ENCODE measurements at places on chromosomes 13 and 19.

DNA sequence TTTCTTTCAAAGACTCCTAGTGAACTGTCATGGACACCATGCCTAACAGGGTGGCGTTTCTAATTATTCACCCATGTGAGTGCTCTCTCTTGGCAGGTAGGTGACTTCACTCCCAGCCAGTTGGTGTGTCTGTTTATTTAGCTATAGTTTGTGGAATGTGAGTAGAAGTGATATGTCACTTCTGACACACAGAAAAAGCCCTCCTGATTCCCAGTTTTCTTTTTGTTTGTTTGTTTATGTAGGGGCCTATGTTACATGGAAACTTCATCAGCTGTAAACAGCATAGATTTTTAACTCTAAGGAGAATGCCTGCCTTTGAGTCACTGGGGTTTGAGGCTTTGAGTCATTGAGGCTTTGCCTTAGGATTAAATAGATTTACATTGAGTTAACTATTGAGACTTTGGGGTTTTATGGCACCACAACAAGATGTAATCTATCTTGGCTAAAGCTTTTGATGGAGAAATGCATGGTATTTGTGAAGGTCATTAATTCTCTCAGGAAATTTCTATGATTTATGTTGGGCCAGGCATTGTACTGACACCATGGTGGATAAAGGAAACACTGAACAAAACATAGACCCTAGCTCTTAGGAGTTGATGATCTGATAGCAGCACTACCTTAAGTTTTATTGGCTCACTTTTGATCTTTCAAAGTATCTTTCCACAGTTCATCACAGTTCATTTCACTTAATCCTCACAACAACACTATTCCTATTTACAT is 45.3 kb downstream of the UFM1 start:
- DNase-seq = no peak

DNA sequence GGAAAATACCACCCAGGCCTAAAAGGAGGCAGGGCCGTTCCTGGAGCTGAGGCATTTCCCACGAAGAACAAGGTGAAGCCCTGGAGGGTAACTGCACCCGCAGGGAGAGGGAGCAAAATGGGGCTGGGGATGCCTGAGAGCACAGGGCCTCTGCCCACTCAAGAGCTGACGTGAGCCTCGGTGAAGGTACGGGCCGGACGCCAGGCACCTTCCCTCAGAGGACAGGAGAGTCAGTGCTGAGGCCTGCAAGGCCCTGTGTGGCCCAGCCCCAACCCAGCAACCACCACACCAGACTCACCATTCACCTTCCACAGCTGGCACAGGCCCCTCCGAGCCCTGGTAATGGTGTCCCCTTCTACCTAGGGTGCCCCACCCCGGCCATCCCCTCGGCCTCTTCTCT is 36.3 kb downstream of the DNMT1 start:
- no peak for DNase-seq

DNA sequence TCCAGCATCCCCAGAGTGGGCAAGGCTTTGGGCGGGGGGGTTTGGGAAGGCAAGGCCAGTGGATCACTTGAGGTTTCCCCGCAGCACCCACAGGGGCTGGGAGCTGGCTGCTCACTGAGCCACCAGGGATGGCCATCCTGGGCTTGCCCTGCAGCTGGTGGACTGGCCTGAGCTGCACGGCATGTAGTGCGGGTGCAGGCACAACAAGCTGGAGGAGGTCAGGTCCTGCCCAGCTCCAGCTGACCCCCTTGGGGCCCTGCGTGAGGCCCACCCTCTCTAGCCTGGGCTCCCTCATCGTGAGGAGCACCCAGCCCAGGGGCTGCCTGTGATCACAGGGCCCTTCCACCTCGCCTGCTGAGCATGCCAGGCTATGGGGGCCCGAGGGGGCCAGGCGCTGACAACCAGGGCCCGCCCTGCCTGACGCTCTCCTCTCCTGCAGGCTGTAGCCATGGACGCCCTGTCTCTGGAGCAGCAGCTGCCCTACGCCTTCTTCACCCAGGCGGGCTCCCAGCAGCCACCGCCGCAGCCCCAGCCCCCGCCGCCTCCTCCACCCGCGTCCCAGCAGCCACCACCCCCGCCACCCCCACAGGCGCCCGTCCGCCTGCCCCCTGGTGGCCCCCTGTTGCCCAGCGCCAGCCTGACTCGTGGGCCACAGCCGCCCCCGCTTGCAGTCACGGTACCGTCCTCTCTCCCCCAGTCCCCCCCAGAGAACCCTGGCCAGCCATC is 22.9 kb downstream of the COMP start:
- no peak for DNase-seq

GRCh38 chr13:59112221-59112718 is 1051.5 kb downstream of the DIAPH3 start:
- no peak for DNase-seq

DNA sequence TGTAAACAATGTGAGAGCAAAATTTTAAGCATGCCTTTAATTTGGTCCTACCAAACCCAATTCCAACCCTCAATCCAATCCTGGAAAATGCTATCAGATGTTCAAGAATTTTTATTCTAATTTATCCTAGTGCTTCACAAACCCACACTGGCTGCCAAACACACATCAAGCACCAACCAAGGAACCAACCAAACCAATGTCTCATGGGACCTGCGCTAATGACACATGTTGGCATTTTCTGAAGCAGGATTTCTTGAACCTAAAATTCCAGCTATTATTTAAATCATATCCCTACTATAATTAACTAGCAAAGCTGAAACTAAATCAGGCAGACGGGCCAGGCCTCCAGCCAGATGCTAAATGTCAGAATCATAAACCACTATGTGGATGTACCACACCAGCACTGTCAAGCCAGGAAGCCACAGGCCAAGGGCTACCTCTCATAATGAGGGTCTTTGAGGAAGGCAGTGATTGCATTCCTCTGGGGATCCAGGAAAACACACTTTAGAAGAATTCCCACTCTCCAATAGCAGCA is 5.8 kb downstream of the LATS2 start:
- no peak for DNase-seq

GRCh38 chr13:112838842-112839117 is 130.2 kb upstream of the MCF2L start:
- no peak for DNase-seq

DNA sequence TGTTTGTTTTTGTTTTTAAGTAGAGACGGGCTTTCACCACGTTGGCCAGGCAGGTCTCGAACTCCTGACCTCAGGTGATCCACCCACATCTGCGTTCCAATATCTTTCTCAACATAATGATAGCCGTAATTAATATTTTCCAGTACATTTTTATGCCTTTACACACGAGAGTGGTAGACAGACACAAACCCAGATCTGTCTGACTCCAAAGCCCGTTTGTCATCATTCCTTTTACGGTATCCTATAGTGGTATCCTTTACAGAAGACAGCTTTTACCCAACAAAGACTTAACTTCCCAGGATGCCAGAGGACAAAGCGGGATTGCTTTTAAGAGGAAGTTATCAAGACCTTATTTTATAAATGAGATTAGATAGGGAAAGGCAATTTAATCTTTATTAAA is 59.8 kb downstream of the IPO5 start:
- DNase-seq = no peak

- no peak for DNase-seq
These were observed 150.2 kb downstream of the LHFPL6 start for GRCh38 chr13:39452834-39453233.

DNA sequence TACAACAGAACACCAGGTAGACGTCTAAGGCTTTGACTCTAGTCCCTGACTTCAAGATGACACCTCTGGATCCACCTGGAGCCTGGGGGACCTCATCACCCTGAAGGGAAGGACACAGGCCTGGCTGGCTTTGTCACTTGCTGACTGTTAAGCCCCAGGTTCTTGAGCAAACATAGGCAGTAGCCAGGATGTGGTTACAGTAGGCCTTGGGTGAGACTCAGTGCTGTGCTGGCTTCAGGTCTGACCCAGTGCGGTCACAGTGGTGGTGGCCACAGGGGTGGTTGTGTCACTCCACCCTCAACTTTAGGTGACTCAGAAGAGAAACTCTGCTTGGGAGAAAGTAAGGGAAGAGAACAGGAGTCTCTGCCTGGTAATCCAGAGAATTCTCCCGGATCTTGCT is 497.8 kb downstream of the UQCRFS1 start:
- no peak for DNase-seq

GRCh38 chr19:50932018-50932689 is 20.7 kb downstream of the KLK5 start:
- DNase-seq = no peak

DNA sequence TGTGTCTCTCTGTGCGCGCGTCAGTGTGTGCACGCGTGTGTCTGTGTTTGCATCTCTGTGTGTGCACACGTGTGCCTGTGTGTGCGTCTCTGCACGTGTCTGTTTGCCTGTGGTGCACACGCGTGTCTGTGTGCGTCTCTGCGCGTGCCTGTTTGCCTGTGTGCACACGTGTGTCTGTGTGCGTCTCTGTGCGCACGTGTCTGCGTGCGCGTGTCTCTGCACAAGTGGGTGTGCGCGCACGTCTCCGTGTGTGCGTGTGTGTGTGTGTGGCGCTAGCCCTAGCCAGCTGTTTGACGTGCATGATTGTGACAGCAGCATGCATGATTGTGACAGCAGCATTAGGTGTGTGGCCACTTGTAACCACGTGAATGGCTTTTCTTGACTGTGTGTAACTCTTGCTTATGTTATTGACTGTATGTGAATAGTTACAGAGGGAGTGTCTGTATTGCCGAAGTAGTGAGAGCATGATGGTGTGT is 31.1 kb downstream of the ZNF146 start:
- DNase-seq = peak; percentile 7

GRCh38 chr19:45889210-45889885 is 3.4 kb upstream of the IRF2BP1 start:
- no peak for DNase-seq

- DNase-seq = no peak
These were observed 58.1 kb upstream of the KLF2 start for GRCh38 chr19:16266586-16266942.

DNA sequence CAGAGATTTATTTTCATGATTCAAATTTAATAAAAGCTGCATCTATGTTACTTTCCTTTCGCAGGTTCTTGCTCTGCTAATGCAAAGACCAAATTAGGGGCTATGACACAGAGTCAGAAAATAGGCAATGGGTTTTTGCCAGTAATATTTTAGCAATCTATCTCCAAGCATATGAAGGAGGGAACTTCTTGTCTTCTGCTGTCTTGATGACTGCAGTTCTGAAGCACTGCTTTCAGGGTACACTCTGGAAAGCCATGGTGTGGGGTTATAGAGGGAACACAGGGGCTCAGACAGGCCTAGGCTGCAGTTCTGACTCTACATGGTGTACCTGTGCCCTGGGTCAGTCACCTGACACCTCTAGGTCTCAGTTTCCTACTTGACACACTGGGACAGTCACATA is 263.4 kb downstream of the DNAJC15 start:
- DNase-seq = no peak

DNA sequence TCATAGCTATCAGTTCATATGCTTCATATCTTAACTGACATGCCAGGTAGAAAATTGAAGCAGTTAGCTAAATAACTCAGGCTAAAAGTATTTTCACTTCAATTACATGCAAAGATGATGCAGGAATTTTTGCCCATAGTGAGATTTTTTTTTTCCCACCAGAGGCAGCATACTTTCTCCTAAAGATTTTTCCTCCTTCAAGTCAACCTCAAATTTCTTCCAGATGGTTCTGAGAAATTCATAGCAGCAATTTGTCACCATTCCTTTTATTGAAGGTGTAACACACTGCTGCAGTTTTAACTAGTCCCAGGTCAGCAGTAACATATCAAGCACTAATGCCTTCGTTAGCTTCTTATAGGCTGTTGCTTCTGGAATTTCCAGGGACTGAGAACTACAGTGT is 141.9 kb downstream of the SUCLA2 start:
- DNase-seq = no peak

- DNase-seq = no peak
These were observed 105.2 kb downstream of the INSR start for GRCh38 chr19:7188698-7189629.

DNA sequence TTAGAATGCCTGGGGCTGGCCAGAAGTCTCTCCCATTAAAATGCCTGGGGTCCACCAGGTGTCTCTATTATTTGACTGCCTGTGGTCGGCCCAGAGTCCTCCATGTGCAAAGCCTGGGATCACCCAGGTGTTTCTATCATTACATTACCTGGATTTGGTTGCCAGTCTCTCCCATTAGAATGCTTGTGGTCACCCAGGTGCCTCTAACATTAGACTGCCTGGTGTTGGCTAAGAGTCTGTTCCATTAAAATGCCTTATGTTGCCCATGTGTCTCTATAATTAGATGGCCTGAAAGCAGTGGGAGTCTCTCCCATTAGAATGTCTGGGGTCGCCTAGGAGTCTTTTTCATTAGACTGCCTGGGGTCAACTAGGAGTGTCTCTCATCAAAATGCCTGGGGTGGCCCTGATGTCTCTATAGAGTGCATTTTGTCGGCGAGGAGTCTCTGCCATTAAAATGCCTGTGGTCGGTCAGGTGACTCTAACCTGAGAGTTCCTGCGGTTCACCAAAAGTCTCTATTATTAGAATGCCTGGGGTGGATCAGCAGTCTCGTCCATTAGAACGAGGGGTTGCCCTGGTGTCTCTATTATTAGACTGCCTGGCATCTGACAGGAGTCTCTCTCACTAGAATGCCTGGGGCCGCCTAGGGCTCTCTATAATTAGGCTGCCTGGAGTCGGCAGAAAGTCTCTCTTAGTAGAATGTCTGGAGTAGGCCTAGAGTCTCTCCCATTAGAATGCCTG is 1540.5 kb downstream of the UQCRFS1 start:
- no peak for DNase-seq
